ENCODE measurements at places on chromosomes 3 and 15.

DNA sequence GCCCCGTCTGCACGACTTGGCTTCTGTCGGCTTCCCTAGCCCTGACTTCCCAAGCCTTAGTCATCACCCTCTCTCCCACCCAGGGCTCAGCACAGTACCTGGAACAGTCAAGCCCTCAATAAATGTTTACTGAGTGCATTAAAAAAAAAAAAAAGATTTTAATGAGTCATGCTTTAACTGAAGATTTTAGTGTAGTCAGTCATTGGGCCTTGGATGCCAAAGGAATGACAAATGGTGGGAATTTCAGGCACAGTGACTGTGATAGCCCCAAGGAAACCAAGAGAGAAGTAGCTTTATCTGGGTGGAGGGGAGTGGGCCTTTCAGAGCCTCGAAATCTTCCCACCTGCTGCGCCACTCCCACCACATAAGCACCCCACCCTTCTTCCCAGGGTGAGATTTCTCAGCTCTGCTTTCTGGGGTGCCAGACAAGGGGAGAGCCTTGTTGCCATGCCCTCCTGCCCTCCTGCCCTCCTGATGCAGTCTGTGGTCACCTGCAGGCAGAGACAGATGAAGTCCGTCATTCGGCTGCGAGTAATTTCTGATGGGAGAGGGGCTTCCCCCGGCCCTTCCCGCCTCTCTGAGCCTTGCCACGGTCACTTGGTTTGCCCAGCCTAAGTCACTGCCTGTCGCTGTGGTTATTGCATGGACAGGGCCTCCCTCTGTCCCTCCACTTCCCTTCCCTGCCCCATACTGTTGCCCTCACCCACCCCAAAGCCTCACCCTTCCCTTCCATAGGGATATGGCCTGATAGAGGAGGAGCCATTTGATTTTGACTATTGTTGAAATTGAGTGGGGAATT, 41.8 kb downstream of the SMAD3 start:
- DNase-seq = no peak

GRCh38 chr3:127209155-127209839, 16.4 kb downstream of the PRR23E start:
- no peak for DNase-seq

GRCh38 chr3:55963601-55964000, 476.5 kb upstream of the WNT5A start:
- DNase-seq = no peak

- DNase-seq = no peak
These were observed 156.7 kb downstream of the RAB11A start for GRCh38 chr15:66025972-66026371.

GRCh38 chr15:45448066-45448915, 69.9 kb upstream of the GATM start:
- DNase-seq = no peak

GRCh38 chr3:150925751-150926201, 20.5 kb upstream of the MINDY4B start:
- peak; percentile 3 for DNase-seq

DNA sequence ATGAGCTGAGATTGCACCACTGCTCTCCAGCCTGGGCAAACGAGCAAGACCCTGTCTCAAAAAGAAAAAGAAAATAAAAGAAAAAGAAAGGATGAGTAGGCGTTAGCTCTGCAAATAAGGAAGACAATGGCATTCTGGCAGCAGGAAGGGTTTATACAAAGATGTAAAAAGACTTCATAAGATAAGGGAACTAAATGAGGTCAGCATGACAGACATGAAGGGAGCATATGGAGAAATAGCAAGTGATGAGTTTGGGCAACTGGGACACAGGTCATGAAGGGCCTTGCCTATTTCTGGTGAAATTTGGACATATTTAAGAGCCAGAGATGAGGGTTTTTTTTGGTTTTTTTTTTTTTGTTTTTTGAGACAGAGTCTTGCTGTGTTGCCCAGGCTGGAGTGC, 24.5 kb downstream of the TMEM266 start:
- no peak for DNase-seq

GRCh38 chr3:167198949-167199600, 181.0 kb downstream of the ZBBX start:
- no peak for DNase-seq

GRCh38 chr3:195236076-195236798, 34.7 kb downstream of the XXYLT1 start:
- DNase-seq = no peak

- no peak for DNase-seq
These were observed 329.5 kb upstream of the CTDSPL start for GRCh38 chr3:37532168-37532567.

- DNase-seq = no peak
These were observed 116.9 kb downstream of the TP63 start for GRCh38 chr3:189748046-189748445.

- no peak for DNase-seq
These were observed 2.9 kb upstream of the MKRN2 start for GRCh38 chr3:12553921-12554391.

GRCh38 chr3:8095724-8096123, 405.9 kb upstream of the LMCD1 start:
- DNase-seq = no peak

- DNase-seq = no peak
These were observed 16.6 kb downstream of the TOP2B start for GRCh38 chr3:25648107-25648535.

DNA sequence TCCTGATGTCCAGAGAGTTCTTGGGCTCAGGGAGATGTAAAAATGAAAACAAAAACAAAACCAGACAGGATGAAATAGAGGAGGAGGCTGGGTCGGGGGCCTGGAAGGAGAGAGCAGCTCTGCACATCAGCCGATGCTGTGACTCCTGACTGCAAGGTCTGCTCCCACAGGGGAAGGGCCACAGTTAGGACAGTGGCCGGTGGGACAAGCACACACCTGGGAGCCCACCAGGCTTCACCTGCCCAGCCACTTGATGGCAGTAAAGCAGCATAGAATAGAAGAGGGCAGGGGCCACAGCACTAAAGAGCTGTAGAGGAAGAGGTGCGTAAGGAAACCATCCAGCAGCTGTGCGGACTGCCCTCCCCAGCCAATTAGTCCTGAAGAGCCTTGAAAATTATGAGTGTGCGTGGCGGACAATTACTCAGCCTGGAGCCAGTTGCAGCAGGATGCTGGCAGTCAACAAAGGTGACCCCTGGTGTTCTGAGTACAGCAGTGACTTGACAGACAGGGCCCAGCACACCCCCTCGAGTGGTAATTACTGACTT, 29.8 kb downstream of the ALS2CL start:
- DNase-seq = no peak

- no peak for DNase-seq
These were observed 127.3 kb downstream of the FEZF2 start for GRCh38 chr3:62246094-62246493.

Data from NCI-H1436 treated with DMSO at 0.1 percent for 48 hours (cell line).